Myocyte (in vitro differentiated cells): ENCODE measurements at places on chromosomes 11 and 22.

GRCh38 chr11:108122166-108122628 is 830 bp downstream of the ACAT1 start:
- peak; percentile 48 for DNase-seq

DNA sequence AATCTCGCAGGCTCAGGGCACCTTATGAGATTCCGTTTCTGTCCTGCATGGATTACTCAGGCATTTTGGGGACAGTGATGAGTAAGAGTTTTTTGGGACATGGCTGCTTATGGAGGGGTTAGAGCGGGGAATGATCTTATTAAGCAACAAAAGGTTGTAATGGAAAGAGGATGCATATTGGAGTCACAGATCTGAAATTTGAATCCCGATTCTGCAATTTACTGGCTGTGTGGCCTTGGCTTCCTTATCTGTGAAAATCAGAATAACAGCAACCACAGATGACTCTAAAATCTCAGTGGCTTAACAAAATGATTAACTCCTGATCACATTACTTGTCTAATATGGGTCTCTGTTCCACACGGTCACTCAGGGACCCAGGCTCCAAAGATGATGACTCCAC is 5.8 kb downstream of the TSPAN18 start:
- no peak for DNase-seq

DNA sequence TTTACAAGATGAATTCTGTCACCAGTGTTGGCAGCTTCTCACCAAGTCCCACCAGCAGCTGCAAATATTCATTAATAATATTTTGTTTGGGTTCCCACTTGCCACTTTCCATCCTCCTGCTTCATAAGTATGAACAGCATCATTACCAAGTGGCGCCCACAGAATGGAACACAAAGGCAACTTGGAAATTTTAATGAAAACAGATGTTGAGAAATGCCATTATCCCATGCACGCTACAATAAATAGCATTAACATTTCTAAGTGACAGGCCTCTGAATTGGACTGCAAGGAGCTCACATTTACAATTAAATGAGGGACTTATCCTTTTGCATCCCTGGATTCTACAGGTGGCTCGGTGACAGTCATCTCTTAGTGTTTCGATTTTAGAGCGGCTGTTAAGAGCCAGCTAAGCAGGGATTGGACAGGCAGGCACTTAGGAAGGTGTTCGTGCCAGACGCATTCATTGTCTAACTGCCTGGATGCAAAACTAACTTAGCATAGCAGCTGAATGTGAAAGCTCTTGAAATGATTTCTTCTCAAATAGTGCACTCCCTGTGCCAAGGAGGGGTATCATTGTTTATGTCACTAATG is 170.3 kb downstream of the KIRREL3 start:
- no peak for DNase-seq

- DNase-seq, result peak; percentile 98
Measured at GRCh38 chr11:85627998-85628770, at the start of gene TMEM126B. Gene TMEM126B (plus strand): TSS chr11:85628593. CDS start chr11:85628608, 15 bp downstream.

GRCh38 chr22:30175690-30176288 is 70.8 kb downstream of the LIF start:
- no peak for DNase-seq

DNA sequence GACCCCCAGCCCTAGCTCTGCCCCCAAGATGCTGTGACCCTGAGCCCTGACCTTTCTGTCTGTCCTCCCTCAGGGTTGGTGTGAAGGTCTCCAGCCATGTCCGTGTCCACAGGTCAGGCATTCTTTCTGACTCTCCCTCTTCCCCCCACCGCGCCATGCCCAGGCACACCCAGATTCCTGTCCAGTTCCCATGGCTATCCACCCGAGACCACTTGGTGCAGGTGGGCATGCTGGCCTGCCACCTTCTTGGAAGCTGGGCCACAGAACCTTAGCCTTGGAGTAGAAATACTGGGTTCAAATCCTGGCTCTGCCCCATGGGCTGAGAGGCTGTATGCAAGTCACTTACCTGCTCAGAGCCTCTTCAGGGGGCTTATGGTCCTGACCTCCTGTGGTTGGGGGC is 2.3 kb upstream of the PLCB3 start:
- no peak for DNase-seq

- peak; percentile 47 for DNase-seq
Measured at GRCh38 chr22:26394777-26395176, 34.3 kb upstream of the ASPHD2 start.

DNA sequence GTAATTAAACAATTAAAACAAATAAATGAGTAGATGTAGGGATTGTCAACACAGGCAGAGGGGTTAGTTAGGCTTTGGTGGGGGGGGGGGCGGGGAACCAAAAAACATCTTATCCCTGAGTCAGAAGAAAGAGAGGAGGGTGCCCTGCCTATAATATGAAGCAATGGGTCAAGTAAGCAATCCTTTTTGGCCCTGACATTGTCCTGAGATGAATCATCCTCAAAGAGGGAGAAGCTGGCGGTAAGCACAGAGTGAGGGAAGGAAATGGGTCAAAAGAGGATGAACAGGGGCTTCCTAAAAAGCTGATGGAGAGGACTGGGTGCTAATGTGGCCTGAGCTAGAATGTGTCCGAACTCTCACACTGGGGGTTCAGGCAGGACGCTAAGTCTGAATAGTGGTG is 4.7 kb downstream of the OLFML1 start:
- no peak for DNase-seq

- no peak for DNase-seq
Measured at GRCh38 chr11:130771708-130772107, 144.6 kb downstream of the SNX19 start.

DNA sequence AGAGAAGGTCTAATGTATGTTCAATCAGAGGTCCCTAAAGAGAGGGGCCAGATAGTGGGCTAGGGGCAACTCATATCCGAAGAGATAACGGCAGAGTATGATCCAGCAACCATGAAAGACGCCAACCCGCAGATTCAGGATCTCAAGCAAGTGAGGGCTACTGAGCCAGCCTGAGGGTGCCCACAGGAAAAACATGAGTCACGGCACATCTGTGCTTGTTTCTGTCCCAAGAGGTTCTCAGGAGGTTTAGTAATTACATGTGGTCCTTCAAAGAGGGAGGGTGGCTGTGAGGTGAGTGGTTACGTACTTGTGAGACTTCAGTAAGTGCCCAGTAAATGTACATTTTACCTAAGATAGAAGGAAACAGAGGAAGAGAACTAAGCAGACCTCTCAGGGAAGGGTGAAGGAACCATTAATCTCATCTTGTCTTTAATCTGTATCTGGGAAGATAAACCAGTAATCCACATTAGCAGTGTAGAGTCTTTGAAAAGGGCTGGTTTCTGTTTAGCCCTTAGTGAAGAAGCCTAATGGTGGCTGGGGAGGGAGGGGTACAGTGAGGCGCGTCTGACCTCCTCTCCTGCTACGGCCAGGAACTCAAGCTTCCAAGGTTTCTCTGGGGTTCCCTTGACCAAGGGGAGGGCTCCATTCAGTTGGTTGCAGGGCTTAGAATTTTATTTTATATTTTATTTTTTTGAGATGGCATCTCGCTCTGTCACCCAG is 10.2 kb downstream of the SIRT3 start:
- peak; percentile 48 for DNase-seq

GRCh38 chr11:68968306-68969250 is 12.2 kb downstream of the MRGPRD start:
- no peak for DNase-seq

GRCh38 chr11:16312233-16312765 is 44.0 kb downstream of the SOX6 start:
- DNase-seq, result no peak

- no peak for DNase-seq
Measured at GRCh38 chr11:32427935-32428664, 7.2 kb downstream of the WT1 start.

DNA sequence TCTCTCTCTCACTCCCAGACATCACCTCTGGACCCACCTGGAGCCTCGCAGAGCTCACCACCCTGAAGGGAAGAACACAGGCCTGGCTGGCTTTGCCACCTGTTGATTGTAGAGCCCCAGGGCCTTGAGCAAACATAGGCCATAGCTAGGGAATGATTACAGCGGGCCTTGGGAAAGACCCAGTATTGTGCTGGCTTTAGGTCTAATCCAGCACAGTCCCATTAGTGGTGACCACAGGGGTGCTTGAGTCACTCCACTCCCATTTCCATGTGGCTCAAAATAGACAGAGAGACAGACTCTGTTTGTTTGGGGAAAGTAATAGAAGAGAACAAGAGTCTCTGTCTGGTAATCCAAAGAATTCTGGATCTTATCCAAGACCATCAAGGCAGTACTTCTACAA is 42.7 kb upstream of the FAM181B start:
- DNase-seq, result peak; percentile 35

GRCh38 chr22:19998232-19998951 is 18.2 kb downstream of the ARVCF start:
- DNase-seq, result no peak

GRCh38 chr11:69217276-69218105 is 61.8 kb downstream of the SMIM38 start:
- peak; percentile 18 for DNase-seq

DNA sequence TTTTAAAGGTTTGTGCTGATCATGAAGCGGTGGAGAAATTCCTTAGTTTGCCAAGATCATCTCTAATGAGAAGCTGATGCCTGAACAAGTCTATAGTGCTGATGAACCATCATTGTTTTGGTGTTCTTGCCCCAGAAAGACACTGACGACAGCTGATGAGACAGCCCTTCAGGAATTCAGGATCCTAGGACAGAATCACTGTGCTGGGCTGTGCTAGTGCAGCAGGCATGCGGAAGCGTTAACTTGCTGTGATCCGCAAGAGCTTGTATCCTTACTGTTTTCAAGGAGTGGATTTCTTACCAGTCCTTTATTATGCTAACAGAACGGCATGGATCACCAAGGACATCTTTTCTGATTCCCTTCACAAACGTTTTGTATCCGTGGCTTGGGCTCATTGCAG is 104.1 kb downstream of the TBC1D22A start:
- DNase-seq, result peak; percentile 66

GRCh38 chr11:103594283-103594682 is 442.2 kb upstream of the DDI1 start:
- no peak for DNase-seq

- DNase-seq, result no peak
Measured at GRCh38 chr11:32437495-32438345, 2.4 kb upstream of the WT1 start.

- DNase-seq, result no peak
Measured at GRCh38 chr11:25958045-25958444, 373.9 kb upstream of the ANO3 start.

DNA sequence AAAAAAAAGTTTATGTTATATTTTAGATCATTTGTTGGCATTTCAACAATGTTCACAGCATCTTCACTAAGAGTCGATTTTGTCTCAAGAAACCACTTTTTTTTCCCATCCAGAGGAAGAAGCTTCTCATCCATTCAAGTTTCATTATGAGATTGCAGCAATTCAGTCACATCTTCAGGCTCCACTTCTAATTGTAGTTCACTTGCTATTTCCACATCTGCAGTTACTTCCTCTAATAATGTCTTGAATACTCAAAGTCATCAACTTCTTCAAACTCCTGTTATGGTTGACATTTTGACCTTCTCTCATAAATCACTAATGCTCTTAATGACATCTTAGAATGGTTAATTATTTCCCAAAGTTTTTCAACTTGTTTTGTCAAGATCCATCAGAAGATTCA is 61.3 kb upstream of the CHORDC1 start:
- DNase-seq, result no peak

DNA sequence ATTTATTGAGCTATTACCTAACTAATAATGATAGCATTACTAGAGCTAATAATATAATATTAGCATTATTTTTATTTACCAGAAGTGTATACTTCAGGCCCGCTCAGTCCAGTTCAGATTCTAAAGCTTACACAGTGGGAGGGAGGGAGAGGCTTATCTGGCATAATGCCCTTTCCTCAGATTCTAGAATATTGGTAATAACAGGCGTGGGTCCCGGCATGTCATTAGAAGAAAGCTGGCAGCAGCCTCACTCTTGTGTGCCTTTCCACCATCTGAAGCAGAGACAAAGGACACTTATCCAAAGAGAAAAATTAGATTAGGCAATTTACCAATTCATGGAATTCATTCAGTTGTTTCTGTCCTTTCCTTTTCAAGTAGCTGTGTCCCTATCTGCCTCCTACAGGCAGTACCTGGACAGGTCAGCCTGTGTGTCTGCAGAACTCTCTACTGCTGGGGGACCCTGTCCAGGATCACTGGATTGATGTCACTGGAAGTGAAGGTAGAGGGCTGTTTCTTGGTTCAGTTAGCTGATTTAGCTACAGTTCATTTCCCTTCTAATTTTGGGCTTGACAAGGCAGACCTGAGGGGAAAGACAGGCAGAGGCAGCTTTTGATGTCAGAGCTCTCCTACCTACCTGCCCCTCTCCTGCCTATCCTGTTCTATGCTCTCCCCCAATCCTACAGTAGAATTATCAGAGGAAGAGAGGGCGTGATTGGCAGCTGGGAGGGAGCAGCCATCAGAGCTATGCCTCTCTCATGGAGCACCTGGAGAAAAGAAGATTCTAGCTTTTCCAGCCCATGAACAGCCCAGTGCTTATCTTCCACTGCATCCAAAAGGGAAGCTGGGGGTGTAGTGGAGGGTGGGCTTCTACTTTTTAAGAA is 20.3 kb upstream of the CCDC90B start:
- no peak for DNase-seq

- no peak for DNase-seq
Measured at GRCh38 chr11:44516688-44517507, 48.6 kb upstream of the CD82 start.

- DNase-seq, result peak; percentile 77
Measured at GRCh38 chr11:123054301-123055065, 7.5 kb downstream of the HSPA8 start.

- no peak for DNase-seq
Measured at GRCh38 chr11:114129142-114129541, 69.6 kb downstream of the ZBTB16 start.

GRCh38 chr11:71452199-71453036 is 585 bp upstream of the NADSYN1 start:
- DNase-seq, result no peak

- no peak for DNase-seq
Measured at GRCh38 chr11:74535371-74536160, 42.0 kb upstream of the LIPT2 start.

DNA sequence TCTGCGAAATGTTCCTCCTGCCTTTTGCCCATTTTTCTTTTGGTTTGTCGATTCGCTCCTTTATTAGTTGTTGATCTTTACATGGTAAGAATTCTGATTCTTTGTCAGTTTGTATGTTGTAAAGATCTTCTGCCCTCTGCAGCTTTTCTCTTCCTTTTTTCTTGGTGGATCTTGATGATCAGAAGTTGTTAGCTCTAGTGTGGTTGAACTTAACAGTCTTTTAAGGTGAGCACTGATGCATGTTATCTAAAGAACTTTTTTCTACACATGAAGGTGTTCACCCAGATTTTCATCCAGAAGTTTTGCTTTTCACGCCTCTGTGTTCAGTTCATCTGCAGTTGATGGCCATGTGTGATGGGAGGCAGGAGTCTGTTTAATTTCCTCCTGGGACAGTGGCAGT is 133.7 kb downstream of the TBC1D22A start:
- no peak for DNase-seq

GRCh38 chr11:85717429-85717828 is 31.4 kb upstream of the CCDC89 start:
- DNase-seq, result peak; percentile 22
